Activated CD4-positive, alpha-beta T cell treated with anti-CD3 and anti-CD28 coated beads for 36 hours (primary cell): ENCODE measurements at places on chromosomes 3 and 15.

DNA sequence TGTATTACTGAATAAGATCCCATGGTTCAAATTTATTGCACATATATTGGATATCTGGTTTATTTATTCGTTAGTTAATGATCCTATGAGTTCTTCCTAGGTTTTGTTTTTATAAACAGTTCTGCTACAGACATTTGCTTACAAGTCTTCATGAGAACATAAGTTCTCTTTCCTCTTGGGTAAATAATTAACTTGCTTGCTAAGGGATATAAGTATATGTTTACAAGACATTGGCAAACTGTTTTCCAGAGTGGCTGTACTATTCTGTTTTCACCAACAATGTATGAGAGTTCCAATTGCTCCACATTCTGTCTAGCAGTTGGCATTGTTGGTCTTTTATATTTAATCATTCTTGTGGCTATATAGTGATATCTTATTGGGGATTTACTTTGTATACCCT, 341.8 kb upstream of the GBE1 start:
- no peaks in the 10 kb centered on the region for H3K4me1 ChIP-seq
- no peak overlapping the region for H3K4me3 ChIP-seq
- H3K36me3 ChIP-seq: no peaks in the 10 kb centered on the region

- no peaks in the 10 kb centered on the region for H3K27me3 ChIP-seq
- DNase-seq: no peak
- H3K4me1 ChIP-seq: no peaks in the 10 kb centered on the region
- peaks cover 28% of the 10 kb centered on the region for H3K36me3 ChIP-seq
Observed at GRCh38 chr3:197105786-197106185, 76.2 kb upstream of the MELTF start.

GRCh38 chr15:40309344-40309862, 1.7 kb upstream of the PLCB2 start:
- peak overlapping the region; percentile 91 for H3K4me3 ChIP-seq
- peaks cover 40% of the 10 kb centered on the region for H3K4me1 ChIP-seq
- H3K36me3 ChIP-seq: no peaks in the 10 kb centered on the region

GRCh38 chr15:59206623-59207183, at the start of gene LDHAL6B:
Gene LDHAL6B (plus strand): TSS chr15:59206843. CDS start chr15:59206941, 98 bp downstream.
- no peak within 1 kb of the TSS for H3K4me3 ChIP-seq
- H3K4me1 ChIP-seq: no peaks in the 10 kb centered on the region
- no peak within 1 kb of the TSS for H3K27ac ChIP-seq
- no peaks in the 10 kb centered on the region for H3K27me3 ChIP-seq
- DNase-seq: no peak

DNA sequence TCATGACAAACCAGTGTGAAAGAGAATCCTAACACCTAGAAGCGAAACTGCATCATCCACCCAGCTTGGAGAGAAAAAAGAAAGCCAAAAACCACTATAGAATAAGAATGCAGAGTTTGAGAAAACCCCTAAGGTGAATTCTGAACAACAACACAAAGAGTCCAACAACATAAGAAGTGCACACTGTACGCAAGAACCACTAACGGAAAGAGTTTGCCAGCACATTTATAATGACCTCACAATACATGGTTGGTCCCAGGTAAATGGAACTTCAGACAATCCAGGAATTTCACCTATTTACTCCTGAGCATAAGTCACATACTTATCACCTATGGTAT, 128.3 kb upstream of the BHLHE40 start:
- H3K4me3 ChIP-seq: peak overlapping the region; percentile 39
- peak overlapping the region; percentile 98 for H3K27ac ChIP-seq

GRCh38 chr3:52143156-52143555, 11.1 kb downstream of the POC1A start:
- DNase-seq: no peak
- H3K4me3 ChIP-seq: no peak overlapping the region
- H3K27me3 ChIP-seq: no peaks in the 10 kb centered on the region
- H3K36me3 ChIP-seq: peaks cover 9% of the 10 kb centered on the region
- H3K27ac ChIP-seq: no peak overlapping the region

- no peak for DNase-seq
- peak overlapping the region; percentile 85 for H3K27ac ChIP-seq
- no peaks in the 10 kb centered on the region for H3K36me3 ChIP-seq
- H3K4me1 ChIP-seq: peaks cover 25% of the 10 kb centered on the region
- no peak overlapping the region for H3K4me3 ChIP-seq
Observed at GRCh38 chr15:69469467-69470201, 17.0 kb downstream of the RPLP1 start.

- H3K4me1 ChIP-seq: peaks cover 18% of the 10 kb centered on the region
- no peak for DNase-seq
- no peaks in the 10 kb centered on the region for H3K36me3 ChIP-seq
- peak overlapping the region; percentile 13 for H3K27ac ChIP-seq
- no peaks in the 10 kb centered on the region for H3K27me3 ChIP-seq
Observed at GRCh38 chr15:78763796-78764241, 47.4 kb downstream of the ADAMTS7 start.

GRCh38 chr15:80803580-80804525, 24.7 kb downstream of the CEMIP start:
- H3K27ac ChIP-seq: peak overlapping the region; percentile 79
- peaks cover 29% of the 10 kb centered on the region for H3K4me1 ChIP-seq
- no peaks in the 10 kb centered on the region for H3K36me3 ChIP-seq

DNA sequence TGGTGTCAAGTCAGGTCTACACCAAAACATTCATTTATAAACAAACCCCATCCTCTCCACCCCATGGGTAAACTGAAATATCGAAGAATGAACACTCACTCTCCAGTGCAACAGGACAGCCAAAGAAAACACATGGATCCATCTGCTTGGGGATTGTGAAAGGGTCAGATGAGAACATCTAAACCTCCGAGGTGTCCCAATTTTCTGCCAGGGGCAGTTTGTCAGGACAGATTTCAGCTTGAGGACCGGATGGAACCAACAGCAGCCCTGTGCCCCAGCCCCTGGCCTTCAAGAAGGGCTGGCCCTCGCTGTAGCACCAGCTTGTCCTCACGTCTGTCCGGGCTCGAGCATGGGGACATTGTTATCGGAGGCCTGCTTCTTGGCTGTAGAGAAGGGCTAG, 45.5 kb downstream of the PCSK6 start:
- peaks cover 12% of the 10 kb centered on the region for H3K27me3 ChIP-seq
- H3K27ac ChIP-seq: no peak overlapping the region
- H3K4me3 ChIP-seq: no peak overlapping the region
- no peak for DNase-seq

- DNase-seq: no peak
- no peak overlapping the region for H3K4me3 ChIP-seq
- peaks cover 2% of the 10 kb centered on the region for H3K27me3 ChIP-seq
- no peaks in the 10 kb centered on the region for H3K36me3 ChIP-seq
Observed at GRCh38 chr15:49751191-49751590, 130.3 kb downstream of the DTWD1 start.
